Activated CD8-positive, alpha-beta memory T cell treated with anti-CD3 and anti-CD28 coated beads for 4 hours (primary cell): ENCODE measurements at places on chromosomes 6 and 20.

- no peak for DNase-seq
Measured at GRCh38 chr20:61442075-61442670, 190.1 kb downstream of the CDH4 start.

GRCh38 chr6:108673153-108673552, 112.4 kb downstream of the FOXO3 start:
- DNase-seq: no peak

DNA sequence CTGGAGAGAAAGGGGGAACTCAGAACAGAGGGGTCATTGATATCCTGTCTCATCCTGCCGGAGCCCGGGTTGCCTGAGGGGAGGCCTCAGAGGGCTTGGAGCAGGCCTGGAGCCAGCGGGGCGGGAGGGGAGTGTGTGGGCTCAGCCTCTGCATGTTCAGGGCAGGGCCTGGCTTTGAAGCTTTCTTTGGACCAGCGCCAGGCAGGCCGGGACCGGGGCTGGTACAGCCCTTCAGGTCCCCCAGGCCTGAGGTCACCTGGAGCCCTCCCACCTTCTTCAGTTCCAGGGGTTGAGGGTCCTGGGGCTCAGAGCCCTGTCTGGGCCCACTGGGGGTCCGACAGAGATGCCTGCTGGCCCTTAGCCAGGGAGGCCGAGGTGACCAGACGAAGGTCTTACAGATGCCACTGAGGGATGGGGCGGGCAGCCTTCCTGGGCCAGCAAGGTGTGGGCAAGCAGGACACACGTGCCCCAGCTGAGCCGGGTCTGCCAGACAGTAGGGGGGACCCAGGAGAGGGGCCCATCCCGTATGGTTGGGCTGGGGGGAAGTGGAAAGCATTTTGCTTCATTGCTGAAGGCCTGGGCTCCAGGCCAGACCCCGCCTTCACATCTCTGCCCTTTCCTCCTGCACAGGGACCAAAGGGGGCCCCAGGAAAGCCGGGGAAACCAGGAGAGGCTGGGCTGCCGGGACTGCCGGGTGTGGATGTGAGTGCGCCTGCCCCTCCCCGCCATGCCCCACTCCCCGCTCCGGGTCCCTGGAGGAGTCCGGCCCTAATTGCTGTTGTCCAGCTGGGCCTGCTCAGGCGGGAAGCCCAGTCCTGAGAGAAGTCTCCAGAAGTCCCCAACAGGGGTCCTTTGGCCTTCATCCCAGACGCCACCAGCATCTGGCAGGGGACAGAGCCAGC, 2.0 kb downstream of the COL9A3 start:
- no peak for DNase-seq

DNA sequence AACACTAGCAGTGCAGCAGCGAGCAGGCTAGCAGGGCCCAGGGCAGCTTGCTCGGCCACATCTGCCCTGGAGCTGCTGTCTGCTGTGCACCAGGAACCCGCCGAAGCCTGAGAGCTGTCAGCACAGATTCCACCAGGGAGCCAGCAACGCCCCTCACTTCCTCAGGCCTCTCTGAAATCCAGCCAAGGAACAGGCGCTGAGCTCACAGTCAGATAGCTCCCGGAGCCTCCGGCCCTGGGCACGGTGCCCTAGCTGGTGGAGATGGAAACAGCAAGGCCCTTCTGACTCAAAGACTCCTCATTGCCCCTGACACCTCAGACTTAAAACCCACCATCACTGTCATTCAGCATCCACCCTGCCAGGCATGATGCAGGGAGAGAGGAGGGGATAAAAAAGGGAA, 839.4 kb downstream of the MAFB start:
- DNase-seq: no peak

- no peak for DNase-seq
Measured at GRCh38 chr6:24353861-24354260, 4.0 kb downstream of the DCDC2 start.

GRCh38 chr6:95208621-95209020, 368.7 kb upstream of the MANEA start:
- no peak for DNase-seq

DNA sequence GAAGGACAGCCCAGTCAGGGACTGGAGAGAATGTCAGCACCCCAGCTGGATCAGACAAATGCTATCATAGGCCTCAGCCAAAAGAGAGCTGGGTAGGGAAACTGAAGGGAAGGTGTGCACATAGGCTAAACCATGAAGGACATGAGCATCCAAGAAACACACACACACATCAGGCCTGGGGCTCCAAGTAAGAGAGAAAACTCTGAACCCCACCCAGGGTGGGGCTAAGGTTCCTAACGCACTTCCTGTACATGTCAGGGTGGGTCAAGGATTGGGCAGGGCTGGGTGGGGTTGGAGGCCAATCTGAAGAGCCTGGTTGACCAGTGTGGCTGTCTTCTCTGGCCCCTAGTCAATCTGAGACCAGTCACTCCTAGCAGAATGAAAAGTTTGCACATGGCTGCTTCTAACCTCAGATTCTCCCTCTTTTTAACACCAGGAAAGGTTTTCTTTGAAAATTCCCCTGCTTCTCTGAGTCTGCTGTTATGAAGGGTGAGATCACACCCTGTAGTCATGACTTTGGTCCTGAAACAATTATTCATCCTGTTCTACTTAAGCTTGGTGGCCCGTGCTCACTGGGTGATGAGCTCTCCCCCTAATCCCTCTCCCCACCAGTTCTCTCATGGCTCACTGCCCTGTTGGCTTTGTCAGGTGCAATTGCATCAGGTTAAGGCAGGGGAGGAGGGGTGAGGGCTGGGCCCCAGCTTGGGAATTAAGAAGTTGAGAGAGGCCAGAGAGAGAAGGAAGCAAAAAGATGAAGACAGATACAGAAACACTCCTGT, 88.4 kb downstream of the MAFB start:
- DNase-seq: no peak

GRCh38 chr6:97399208-97399607, 116.2 kb upstream of the MMS22L start:
- no peak for DNase-seq

- DNase-seq: no peak
Measured at GRCh38 chr6:167927246-167927645, 70.2 kb upstream of the KIF25 start.

GRCh38 chr6:98641949-98642719, 192.2 kb upstream of the POU3F2 start:
- DNase-seq: no peak

DNA sequence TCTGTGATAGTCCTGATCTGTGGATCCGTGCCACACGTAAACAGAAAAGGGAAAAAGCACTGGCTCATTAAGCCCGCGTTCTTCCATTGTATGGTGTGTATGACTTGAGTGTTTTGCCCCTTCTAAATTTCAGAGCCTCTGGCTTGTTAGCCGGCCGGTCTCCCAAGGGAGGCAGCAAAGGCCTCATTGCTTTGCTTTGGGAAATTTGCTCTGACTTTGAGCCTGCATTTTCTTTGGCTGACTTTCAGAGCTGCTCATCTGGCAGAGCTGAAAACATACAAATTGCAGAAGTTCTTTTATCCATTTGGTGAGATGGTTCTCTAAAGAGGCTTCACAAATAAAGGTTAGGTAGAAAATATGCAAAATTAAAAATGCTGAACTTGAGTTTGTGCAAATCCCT, 123.0 kb downstream of the UTRN start:
- no peak for DNase-seq

DNA sequence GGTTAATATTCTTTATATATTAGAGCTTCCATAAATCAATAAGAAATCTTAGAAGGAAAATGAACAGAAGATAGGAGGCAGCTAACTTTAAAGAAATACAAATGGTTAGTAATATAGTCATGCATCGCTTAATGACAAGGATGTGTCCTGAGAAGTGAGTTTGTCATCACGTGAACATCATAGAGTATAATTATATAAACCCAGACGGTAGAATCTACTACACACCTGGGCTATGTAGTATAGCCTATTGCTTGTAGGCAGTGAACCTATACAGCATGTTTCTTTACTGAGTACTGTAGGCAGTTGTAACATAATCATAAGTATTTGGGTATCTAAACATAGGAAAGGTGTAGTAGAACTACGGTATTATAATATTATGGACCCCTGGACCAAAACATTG, 14.3 kb downstream of the TBPL1 start:
- no peak for DNase-seq

DNA sequence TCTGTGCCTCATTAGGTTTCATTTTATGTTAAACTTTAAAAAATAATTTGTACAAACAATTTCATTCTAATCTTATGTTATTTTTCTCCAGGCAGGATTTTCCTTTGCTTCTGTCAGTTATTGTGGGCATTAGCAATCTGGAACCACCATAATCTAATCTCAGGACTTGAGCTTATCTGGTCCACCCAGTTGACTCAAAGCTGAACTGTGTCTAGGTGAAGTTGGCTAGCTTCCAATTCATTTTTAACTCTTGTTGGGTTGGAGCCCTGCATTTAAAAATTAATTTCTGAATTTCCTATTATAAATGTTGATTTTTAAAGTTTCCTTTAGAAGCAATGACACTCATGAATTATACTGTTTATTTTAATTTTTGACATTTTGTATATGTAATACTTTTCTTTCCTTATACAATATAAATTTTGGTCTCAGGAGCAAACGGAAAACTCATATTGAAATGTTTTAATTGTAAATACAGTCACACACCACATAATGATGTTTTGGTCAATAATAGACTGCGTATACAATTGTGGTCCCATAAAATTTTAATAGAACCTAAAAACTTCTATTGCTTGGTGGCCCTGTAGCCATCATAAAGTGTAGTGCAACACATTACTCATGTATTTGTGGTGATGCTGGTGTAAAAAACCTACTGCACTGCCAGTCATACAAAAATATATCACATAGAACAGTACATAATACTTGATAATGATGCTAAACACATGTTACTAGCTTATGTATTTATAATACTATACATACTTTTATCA, 121.3 kb downstream of the CLVS2 start:
- no peak for DNase-seq

DNA sequence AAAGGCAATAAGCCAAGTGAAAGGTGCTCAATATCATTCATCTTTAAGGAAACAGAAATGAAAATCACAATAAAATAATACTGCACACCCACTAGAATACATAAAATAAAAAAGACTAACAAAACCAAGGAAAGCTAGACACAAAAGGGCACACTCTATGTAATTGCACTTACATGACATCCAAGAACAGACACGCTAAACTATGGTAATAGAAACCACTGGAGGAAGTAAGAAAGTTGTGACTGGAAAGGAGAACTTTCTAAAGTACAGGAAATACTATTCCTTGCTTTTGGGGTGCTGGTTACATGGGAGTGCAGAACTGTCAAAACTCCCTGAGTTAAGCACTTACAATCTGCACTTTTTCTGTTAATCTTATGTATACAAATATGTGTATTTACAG, 253.7 kb upstream of the RUNX2 start:
- DNase-seq: no peak

DNA sequence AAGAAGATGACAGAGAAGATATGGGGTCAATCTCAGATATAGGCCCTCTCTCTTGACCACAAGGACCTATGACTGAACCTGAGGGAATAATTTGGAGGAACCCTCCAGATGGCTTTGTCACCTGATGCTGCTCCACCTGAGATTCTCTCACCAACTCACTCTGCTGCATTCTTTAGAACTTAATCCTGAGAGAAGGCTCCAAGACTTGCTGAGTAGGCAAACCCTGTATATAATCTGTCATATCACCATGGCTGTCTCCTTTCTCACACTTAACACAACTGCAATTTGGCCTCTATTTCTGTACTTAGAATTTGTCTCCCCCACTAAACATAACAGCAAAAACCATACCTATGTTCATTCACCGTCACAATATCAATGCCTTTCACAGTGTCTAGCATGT, 172.3 kb downstream of the PKHD1 start:
- DNase-seq: no peak

GRCh38 chr6:122853259-122853995, 64.4 kb downstream of the SMPDL3A start:
- no peak for DNase-seq

- DNase-seq: no peak
Measured at GRCh38 chr20:46218656-46219055, 89.6 kb downstream of the CDH22 start.

DNA sequence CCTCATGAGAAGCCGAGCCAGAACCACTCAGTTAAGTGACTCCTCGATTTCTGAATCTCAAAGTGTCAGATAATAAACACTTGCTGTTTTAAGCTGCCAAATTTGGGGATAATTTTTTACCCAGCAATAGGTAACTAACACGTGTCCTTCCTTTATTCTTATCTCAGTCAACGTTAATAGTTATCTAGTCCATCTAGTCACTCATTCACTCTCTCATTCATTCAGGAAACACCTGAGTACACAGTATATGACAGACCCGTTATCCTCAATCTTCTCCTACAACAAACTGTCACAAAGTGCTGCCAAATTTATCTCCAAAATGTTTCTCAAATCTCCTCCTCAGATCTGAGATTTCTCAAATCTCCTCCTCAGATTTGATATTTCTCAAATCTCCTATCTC, 13.1 kb downstream of the FAM184A start:
- DNase-seq: no peak

DNA sequence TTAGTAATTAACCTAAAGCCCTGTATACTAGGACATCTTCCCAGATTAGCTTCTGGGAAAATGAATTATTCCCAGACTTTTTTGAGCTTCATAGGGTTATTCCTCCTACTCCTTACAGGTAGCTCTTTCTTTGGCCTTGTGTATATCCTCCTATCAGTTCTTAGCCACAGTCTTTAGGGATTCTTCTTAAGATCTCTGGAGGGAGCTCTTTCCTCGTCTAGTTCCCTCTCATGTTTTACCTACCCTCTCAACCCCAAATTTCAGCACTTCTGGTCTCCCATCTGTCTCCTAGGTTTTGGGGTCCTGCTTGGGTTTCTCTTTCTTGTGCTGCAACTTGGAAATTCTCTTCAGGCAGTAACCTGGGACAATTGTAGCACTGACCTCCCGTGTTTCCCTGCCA, 46.4 kb upstream of the SLC35B3 start:
- DNase-seq: no peak

- no peak for DNase-seq
Measured at GRCh38 chr6:11214084-11214833, 18.2 kb downstream of the NEDD9 start.

DNA sequence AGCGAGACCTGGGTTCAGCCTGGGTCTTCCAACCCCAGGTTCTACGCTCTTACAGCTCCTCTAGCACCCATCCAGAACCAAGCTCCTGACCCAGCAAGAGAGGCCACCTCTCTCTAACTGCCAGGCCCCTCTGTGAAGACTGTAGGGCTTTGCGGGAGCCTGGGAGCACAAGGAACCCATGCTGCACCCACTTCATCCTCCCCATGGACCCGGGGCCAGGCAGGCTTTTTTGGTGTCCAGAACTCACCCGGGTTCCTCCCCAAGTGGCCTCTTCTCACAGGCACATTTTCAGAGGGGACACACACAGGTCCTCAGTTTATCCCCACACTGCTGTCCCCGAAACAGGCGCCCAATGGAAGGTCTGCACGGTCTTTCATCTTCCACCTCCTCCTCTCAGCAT, 145.9 kb downstream of the SYNDIG1 start:
- DNase-seq: no peak

DNA sequence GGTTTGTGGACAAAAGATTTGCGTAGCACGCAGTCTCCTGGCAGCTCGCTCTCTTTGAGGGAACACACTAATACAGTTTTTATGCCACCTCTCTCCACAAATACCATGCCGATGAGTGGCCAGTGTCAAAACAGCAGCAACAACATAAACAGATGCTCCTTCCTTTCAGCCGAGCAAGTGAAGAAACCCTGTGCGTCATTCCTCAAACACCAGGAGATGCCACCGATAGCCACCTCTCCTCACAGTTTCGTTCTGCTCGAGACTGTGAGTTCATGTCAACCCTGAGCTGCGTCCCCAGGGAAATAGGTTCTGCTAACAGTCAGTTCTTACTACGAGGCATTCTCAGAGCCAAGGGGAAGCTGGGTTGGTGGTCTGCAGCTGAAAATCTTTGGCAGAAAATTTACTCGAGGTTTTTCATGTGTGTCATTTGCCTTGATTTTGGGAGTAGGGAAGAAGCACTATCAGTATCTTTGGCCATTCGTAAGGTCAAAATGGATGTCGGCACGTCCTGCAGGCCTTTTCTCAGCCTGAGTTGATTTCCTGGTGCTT, 59.9 kb downstream of the EYA2 start:
- no peak for DNase-seq
